NCI-H2107 (cell line): ENCODE measurements at places on chromosomes 16 and 17.
A peak's percentile ranks its signal among the peaks of the same experiment; 100 is the strongest.

- no peak for DNase-seq
These were observed 65.2 kb downstream of the SRCIN1 start for GRCh38 chr17:38540514-38541045.

DNA sequence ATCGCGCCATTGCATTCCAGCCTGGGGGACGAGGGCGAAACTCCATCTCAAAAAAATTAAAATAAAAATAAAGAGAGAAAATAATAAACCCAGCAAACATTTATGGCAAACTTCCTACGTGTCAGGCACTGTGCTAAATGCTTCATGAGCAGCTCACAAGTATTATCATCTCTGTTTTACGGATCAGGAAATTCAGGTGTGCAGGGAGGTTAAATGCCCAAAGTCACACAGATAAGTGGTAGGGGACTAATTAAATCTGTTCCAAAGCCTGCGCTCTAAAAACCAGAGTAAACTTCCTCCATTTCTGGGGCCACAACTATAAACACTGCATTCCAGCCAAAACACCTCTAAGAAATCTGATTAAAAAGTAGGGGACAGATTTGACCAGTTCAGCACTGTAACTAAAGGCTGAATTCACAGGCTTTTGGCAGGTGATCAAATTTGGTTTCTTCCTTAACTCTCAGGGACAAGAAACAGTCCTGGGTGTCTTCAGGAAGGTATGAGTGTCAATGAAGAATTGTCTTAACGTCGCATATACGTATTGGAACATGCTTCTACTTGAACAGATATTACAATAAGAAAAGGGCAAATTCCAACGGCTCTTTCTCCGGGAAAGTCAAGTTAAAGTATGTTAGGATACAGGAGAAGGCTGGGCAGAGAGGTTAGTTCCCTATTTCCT lies 996 bp downstream of the STRADA start:
- DNase-seq = no peak

- no peak for DNase-seq
These were observed 174.0 kb upstream of the CIBAR2 start for GRCh38 chr16:85286066-85286831.

DNA sequence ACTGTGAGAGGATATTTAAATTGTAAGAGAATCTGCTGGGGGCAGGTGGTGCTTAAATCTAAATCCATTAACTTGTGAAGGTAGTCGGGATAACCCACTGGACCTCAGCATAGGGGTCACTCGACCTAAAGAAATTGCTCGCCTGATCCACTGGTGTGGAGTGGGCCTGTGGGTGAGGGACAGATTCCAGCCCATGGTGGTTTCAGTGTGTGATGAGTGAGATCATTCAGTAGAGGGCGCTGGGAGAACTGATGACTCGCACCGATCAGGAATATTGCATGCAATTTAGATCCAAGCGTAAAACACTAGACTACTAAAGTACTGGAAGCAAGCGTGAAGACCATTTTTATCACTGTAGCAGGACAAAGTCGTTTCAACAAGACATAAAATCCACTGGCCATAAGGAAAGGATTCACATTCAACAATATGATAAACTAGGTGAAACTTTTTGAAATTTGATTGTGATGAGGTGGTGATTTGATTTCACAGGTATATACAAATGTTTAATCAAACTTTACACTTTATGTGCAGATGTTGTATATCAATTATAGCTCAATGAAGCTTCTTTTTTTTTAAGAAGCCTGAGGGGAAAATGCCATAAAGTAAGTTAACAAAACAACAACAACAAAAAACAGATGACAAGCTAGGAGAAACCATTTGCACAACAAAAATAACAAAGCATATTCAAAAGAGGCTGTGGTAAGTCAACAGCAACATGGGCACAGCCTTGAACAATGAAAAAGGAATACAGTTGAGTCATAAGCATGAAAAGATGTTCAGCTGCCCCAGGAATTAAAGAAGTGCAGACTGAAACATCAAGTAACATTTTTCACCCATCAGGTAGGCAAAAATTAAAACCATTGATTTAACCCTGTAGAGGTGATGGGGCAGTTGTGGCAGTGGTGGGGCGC lies 7.5 kb upstream of the TMEM170A start:
- peak; percentile 46 for DNase-seq

- DNase-seq = no peak
These were observed 9.3 kb upstream of the MYOCD start for GRCh38 chr17:12656354-12656753.

DNA sequence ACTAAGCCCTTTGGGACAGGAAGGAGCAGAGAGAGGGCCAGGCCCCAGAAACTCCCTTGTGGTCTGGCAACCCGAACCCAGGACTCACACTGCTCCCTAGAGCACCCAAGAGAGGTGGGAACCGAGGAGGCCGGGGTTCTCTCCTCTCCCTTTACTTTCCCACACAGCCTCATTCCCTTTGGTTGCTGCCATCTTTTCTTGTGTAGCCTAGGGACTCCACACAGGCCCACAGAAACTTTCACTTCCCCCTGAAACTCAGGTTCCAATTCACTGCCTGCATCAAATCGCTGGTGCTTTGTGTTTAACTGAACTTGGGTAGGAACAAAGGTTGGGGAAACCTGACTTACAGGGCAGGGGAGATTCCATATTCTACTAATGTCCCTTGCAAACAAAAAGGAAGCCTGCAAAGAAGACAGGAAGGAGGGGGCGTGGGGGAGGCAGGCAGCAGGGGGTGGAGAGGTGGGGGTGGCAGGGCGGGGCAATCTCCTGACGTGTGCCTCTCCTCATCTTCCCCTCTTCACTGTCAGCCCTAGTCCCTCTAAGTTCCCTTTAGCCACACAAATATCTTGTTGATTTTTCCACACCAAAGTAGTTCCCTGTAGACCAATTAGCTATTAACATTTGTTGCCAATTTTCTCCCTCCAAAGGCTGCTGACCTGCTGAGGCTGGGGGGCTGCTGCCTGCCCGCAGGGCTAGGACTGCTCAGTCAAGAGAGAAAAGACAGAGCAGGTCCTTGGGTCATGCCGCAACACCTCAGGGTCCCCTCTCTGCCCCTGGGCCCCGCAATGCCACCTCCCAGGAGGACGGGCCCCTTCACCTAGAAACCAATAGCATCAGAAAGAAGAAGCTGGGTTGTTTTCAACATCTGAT lies 8.0 kb downstream of the ST3GAL2 start:
- no peak for DNase-seq

DNA sequence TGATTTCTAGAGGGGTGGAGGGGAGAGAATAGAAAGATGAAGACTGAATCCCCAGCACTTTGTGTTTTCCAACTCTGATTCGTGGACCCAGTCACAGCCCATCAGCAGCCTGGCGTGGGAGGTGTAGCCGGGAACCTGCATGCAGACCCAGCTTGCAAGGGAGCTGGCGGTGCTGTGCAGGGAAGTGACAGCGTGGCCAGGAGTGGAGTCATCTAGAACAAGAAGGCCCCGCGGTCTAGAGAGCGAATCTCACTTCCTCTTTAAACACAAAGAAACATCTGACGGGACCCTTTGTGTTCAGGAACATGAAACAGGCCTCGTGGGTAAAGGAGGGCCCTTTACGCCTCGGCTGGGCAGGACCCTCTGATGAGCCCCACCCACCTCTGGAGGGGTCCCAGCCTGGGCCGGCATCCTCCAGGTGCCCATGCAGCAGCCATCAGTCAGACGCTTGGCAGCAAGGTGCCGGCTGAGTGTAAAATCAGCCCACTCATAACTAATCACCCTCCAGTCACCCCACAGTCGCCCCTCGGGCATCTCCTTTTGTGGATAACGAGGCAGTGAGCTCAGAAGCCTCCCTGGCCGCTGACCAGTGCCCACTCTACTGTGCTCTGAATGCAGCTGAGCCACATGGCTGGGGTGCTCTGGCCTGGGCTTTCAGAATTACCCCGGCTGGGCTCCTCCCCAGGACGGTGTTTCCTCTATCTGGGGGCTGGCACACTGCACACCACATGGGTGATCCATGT lies 4.4 kb downstream of the SNAI3 start:
- DNase-seq = no peak

DNA sequence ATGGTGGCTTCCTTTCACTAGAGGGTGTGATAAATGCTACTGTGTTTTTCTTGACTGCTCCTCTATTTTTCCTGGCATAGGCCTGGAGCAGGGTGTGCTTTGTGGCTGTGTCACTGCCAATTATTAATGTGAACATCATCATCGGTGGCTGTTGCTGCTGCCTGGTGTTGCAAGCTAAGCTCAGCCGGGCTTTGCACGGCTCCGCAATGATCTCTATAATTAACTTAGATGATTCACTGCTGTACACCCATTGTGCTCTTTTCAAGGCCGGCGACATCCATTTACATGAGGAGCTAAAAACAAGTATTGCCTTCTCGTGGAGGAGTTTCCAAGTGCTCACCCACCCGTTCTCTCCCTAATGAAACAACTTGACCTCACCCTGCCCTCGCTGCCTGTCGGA lies 160.1 kb upstream of the IRX3 start:
- DNase-seq = no peak

DNA sequence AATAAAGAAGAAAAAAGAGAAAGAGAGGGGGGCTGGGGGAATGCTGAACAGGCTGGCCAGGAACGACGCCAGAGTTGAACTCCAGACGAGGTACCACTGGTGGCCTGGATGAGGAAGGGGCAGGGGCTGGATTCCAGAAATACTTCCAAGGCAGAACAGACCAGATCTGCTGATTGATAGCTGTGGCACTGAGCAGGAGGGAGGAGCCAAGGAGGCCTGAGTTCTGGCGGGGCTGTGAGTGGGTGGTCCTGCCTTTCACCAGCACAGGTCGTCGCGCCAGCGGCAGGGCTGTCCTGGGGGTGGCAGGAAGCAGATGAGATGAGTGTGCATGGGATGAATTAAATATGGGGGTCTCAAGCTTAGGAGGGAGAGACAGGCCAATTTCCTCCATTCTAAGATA lies 5.5 kb downstream of the CCDC42 start:
- no peak for DNase-seq

DNA sequence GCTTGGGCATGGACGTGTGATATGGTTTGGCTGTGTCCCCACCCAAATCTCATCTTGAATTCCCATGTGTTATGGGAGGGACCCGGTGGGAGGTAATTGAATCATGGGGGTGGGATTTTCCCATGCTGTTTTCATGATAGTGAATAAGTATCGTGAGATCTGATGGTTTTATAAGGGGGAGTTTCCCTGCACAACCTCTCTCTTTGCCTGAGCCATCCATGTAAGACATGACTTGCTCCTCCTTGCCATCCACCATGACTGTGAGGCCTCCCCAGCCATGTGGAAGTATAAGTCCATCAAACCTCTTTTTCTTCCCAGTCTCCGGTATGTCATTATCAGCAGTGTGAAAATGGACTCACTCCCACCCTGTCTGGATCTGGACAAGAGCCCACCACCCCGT lies 393.4 kb downstream of the SEC14L1 start:
- DNase-seq = no peak

- DNase-seq = no peak
These were observed 11.8 kb upstream of the TMEM98 start for GRCh38 chr17:32916134-32916533.

DNA sequence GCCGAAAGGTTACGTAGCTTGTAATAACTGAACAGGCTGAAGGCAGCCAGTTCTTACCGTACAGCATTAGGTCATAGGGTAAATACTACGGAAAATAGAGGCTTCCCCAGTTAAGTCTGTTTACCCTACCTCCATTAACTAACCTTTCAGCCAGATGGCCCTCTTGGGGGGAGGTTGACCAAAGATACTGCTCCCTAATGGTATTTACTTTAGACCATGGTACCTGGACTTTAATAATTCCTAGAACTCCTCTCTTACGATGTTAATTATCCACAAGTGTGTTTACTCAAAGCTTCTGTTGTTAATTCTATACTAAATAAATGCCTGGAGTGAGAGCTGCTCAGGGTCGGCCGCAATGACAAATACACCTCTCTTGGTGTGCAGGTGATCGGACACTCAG lies 9.8 kb upstream of the ADAT1 start:
- no peak for DNase-seq

GRCh38 chr16:1428511-1428910 lies 2.4 kb upstream of the PERCC1 start:
- DNase-seq = no peak

DNA sequence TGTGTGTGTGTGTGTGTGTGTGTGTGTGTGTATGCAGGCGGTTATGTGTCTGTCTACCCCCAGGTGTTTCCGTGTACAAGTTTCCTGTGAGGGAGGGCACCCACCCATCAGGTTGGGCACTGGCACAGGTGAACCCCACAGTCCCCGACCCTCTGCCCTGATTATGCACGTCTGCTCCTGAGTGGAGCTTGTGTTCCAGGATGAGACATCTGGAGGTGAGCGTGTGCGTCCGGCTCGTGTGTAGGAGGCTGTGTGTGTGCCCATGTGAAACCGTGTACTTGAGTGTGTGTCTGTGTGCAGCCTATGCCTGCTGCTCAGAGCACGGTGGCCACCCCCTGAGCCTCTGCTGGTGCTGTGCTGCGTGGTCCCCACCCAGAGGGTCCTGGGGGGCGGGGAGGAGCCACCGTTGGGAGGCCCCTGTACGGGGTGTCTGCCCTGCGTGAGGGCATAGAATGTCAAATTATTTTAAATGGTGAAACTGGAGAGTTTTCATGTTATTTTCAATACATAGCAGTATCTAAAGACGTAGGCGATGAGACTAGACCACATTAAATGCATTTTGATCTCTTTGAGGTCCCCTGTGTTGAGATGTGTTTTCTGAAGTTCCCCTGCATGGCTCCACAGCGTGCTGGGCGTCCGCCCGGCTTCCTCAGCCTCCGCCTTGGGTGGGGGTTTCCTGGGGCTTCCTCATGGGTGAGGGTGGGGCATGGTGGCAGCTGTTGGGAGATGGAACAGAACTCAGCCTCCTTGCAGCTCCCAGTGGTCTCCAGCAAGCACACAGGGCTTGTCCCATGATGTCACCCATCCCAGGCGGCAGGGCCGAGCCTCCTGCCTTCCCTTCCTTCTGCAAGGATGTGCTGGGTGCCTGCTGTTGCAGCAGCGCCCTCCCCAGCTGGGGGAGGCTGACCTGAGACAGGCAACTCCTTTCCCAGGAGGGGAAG lies 43.4 kb downstream of the KCNJ12 start:
- no peak for DNase-seq

- DNase-seq = no peak
These were observed 1.8 kb downstream of the NOXO1 start for GRCh38 chr16:1979271-1980029.

DNA sequence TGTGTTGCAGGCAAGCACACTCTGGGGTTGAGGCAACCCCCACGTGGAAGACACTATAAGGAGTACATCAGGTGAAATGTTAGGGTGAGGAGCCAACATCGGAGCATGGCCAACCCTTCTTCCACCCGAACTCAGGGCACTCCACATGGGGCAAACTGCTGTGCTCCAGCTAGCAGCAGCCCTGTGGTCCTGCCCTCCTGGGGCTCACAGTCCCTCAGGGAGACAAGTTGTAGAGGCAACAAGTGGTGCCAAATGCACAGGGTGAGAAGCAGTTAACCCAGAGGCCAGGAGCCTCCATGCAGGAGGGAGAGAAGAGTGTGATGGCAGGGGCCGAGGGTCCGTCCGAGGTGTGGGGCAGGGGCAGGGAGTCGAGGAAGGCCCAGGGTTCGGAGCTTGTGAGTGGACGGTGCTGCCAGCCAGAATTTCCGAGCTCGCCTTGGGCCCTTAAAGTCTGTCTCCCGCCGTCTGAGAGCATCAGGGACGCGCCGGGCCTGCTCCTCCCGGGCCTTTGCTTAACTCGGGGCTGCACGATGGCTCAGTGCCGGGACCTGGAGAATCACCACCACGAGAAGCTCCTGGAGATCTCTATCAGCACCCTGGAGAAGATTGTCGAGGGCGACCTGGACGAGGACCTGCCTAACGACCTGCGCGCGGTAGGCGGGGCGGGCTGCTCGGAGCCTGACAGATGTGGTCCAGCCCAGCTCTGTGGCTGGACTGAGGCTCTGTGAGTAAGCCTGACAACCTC lies 32.3 kb downstream of the ATPAF2 start:
- DNase-seq = no peak
